ENCODE measurements at places on chromosomes 3 and 15. TPM values are rescaled to one million over a fixed set of nuclear protein-coding genes. Genes with fewer than 3 reads are reported as not detected.

The ARMC8 gene
- total RNA-seq: 45.2 TPM

The FGF12 gene
- not detected for total RNA-seq

The MUC20 gene
- 8.4 TPM for total RNA-seq

The CCR9 gene
- not detected for total RNA-seq

The ITPR1 gene
- 44.7 TPM for total RNA-seq

The LRRN1 gene
- 2.2 TPM for total RNA-seq

- DNase-seq: no peak
- H3K27ac ChIP-seq: peak overlapping the region; percentile 91
- peaks cover 44% of the 10 kb centered on the region for H3K4me1 ChIP-seq
- H3K27me3 ChIP-seq: no peaks in the 10 kb centered on the region
- H3K4me3 ChIP-seq: no peak overlapping the region
Observed at GRCh38 chr3:106825962-106826605, 551.2 kb upstream of the CCDC54 start.

- no peaks in the 10 kb centered on the region for H3K27me3 ChIP-seq
- no peak overlapping the region for H3K4me3 ChIP-seq
- no peak for DNase-seq
Observed at GRCh38 chr3:73609655-73610054, 15.1 kb downstream of the PDZRN3 start.

GRCh38 chr3:73572368-73572767 is 52.4 kb downstream of the PDZRN3 start:
- no peaks in the 10 kb centered on the region for H3K36me3 ChIP-seq
- H3K4me1 ChIP-seq: peaks cover 24% of the 10 kb centered on the region
- H3K27ac ChIP-seq: no peak overlapping the region

DNA sequence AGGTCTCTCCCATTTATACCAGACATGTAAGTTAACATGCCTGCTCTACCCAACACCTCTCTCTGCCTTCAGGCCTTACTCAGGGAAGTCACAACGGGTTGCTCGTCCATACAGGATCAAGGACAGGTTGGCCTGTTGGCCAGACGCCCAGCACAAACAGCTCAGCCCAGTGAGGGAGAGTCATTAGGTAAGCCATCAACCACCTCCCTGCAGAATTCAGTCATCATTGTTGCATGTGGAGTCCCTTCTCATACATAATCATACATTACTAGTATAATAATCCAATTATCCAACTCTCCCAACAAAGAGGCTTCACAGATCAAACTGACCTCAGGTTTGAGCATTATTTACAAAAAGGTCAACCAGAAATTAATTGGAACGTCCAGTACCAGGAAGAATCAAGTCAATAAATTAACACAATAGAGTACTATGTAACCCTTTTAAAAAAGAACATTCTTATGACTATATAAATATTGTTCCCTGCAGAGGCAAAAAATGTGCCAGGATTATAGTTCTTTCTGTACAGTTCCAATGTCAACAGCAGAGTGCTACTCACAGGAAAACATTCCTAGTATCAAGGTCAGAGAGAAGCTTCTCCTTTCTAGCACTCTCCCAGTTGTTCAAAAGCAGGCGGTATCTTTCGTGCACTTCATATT is 33.2 kb downstream of the HOMER2 start:
- peaks cover 3% of the 10 kb centered on the region for H3K36me3 ChIP-seq
- DNase-seq: no peak
- H3K4me3 ChIP-seq: no peak overlapping the region
- no peaks in the 10 kb centered on the region for H3K27me3 ChIP-seq
- H3K27ac ChIP-seq: no peak overlapping the region
- H3K4me1 ChIP-seq: peaks cover 12% of the 10 kb centered on the region

DNA sequence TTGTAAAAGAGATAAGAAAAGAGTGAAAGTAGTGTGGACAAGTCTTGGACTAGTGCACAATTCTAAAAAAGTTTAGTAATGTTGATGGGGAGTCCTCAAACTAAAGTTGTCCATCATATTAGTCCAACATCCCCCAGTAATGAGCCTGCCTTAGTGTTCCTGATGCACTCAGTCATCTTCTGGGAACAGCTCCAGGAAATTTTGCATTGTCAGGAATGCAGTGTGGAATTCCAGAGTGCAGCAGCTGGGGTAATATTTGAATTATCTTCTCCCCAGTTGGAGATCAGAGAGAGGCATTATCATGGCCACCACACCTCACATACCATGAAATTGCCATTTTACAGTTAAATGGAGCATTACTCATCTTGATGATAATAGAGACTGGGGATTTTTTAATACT is 528.8 kb upstream of the NAALADL2 start:
- H3K36me3 ChIP-seq: no peaks in the 10 kb centered on the region
- H3K27me3 ChIP-seq: no peaks in the 10 kb centered on the region
- peaks cover 34% of the 10 kb centered on the region for H3K4me1 ChIP-seq
- no peak for DNase-seq
- no peak overlapping the region for H3K27ac ChIP-seq

- H3K27me3 ChIP-seq: no peaks in the 10 kb centered on the region
- H3K4me1 ChIP-seq: peaks cover 16% of the 10 kb centered on the region
- no peak overlapping the region for H3K4me3 ChIP-seq
- no peak for DNase-seq
- H3K27ac ChIP-seq: no peak overlapping the region
Observed at GRCh38 chr15:85762756-85763127, 32.0 kb downstream of the KLHL25 start.

GRCh38 chr3:77816366-77816765 is 776.5 kb downstream of the ROBO2 start:
- no peaks in the 10 kb centered on the region for H3K36me3 ChIP-seq
- H3K4me3 ChIP-seq: no peak overlapping the region
- DNase-seq: no peak
- no peaks in the 10 kb centered on the region for H3K4me1 ChIP-seq
- H3K27me3 ChIP-seq: no peaks in the 10 kb centered on the region
- H3K27ac ChIP-seq: no peak overlapping the region

DNA sequence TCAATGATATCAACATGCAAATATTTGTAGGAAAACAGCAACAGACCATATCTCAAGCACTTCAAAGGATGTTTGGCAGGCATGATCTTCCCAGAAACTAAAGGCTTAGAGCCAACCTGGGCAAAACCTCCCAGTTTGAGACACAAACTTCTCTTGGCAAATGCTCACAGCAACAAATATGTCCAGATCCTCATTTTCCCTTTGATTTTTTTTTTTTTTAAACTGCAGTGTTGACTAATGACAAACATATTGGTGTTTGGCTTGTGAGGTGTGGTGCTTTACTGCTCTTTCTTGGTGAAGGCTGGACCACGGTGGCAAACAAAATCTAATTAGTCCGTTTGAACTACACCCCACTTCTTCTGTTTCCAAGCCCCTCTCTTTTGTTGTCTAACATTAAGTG is 87.2 kb downstream of the EBLN2 start:
- no peaks in the 10 kb centered on the region for H3K36me3 ChIP-seq
- H3K4me3 ChIP-seq: no peak overlapping the region
- no peak for DNase-seq
- no peak overlapping the region for H3K27ac ChIP-seq
- peaks cover 3% of the 10 kb centered on the region for H3K27me3 ChIP-seq

DNA sequence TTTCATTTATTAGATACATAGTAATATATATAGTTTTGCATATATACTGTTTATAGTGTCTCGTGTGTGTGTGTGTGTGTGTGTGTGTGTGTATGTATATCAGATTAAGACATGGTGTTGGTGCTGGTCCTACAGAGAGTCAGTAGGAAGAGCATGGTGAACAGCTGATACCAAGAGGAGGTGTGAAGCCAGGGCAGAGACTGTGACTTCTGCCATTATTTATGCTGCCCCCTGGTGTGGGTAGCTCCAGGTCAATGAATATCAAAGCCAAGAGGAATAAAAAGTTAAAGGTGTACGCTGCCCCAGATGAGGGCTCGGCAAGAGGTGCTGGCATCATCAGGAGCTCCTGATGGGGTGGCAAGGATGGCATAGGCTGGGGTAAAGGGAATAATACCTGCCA is 299.5 kb upstream of the RASGRP1 start:
- H3K4me3 ChIP-seq: no peak overlapping the region
- DNase-seq: no peak
- H3K27me3 ChIP-seq: no peaks in the 10 kb centered on the region
- peaks cover 66% of the 10 kb centered on the region for H3K4me1 ChIP-seq
- H3K36me3 ChIP-seq: no peaks in the 10 kb centered on the region
- H3K27ac ChIP-seq: peak overlapping the region; percentile 28

DNA sequence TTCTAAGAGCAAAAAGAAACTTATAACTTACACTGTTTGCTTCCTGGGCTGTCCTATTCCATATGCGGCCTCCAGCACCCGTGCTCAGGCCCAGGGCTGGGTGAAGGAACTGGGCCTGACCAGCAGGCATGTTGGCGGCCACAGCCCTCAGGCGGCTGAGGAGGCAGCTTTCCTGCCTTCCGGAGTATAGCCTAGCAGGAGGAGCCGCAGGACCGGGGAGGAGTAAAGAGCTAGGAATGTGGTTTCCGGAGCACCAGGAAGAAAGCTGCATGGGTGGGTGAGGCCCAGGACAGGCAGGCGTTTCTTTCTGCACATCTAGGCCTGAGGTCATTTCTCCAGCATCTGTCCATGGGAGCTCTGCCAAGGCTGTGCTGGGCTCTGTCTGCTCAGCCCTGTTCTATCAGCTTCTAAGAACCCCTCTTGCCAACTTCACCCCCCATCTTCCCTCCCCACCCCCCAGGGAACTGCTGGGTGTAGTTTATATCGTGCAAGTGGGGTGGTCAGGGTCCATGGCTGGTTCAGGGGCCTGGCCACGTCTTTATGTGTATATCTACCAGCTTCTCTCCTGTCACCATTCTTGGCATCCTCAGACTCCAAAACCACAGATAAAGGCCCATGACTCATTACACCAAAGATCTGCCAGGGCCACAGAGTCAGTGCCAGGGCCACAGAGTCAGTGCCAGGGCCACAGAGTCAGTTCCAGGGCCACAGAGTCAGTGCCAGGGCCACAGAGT is 7.8 kb upstream of the KIF7 start:
- DNase-seq: no peak
- peak overlapping the region; percentile 51 for H3K4me3 ChIP-seq
- H3K27ac ChIP-seq: peak overlapping the region; percentile 92
- peaks cover 21% of the 10 kb centered on the region for H3K4me1 ChIP-seq

DNA sequence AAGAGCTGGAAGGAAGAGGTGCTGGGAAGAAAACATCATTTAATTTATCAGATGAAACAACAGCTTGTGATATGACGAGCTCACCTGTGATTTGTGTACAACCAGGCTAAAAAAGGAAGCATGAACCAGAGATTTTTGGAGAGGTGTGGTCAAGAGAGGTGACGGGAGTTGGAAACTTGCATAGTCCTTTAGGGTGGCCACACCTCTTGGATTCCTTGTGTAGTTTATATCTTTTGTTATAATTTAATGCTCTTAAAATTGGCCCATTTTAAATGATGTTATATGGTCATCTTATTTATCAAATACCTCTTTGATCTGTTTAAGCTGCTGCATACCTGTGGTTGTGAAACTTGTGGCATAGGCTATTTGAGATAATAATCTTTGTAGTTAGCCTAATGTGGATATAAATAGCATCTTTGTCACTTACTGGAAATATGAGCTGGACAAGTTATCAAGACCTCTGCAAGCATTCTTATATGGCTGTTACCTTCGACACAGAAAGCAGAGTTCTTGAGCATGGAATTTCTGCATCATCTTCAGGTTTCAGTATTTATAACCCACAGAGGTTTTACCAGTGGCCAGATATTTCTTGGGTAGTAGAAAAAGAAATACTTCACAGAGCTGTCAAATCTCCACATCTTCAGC is 49.1 kb downstream of the IL1RAP start:
- peak overlapping the region; percentile 47 for H3K27ac ChIP-seq
- no peak overlapping the region for H3K4me3 ChIP-seq

DNA sequence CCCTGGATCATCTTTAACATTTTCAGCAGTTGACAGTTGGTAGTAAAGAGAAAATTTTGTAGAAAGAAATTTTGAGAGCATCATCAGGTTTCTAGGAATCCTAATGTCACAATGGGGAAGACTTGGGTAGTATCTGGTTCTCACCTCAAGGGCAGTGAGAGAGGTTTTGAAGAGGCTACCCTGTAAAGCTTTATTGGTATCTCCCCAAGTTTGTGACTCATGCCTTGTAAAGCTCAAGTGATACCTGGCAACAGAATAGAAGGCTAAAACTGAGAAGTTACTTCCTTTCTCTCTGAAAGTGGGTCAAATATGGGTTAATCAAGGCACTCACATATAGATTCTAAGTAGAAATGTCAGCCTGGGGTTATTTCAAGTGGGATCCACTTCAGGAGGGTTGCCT is 196.4 kb downstream of the SUCNR1 start:
- no peaks in the 10 kb centered on the region for H3K27me3 ChIP-seq
- no peak for DNase-seq
- no peaks in the 10 kb centered on the region for H3K36me3 ChIP-seq
- H3K4me1 ChIP-seq: peaks cover 15% of the 10 kb centered on the region
- no peak overlapping the region for H3K27ac ChIP-seq
- H3K4me3 ChIP-seq: no peak overlapping the region

DNA sequence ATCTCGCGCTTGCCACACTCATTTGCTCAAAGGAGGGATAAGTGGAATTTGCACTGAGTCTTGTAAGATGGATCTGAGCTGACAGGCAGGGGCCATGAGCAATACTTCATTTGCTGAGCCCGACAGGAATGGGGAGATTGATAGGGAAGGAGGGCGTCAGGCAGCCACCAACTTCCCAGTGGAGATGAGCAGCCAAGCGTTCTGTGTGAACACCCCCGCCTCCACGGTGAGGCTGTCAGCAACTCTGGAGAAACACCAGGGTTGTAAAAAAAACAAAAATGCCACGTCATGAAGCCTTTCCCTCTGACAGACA is 36.8 kb downstream of the TLE3 start:
- no peaks in the 10 kb centered on the region for H3K27me3 ChIP-seq
- peaks cover 31% of the 10 kb centered on the region for H3K4me1 ChIP-seq
- peaks cover 34% of the 10 kb centered on the region for H3K36me3 ChIP-seq
